ENCODE measurements at places on chromosomes 2 and 18.

- no peak for DNase-seq
Measured at GRCh38 chr18:76405681-76406356, 89.2 kb downstream of the ZNF516 start.

- DNase-seq, result no peak
Measured at GRCh38 chr2:105868060-105868459, 123.3 kb downstream of the NCK2 start.

DNA sequence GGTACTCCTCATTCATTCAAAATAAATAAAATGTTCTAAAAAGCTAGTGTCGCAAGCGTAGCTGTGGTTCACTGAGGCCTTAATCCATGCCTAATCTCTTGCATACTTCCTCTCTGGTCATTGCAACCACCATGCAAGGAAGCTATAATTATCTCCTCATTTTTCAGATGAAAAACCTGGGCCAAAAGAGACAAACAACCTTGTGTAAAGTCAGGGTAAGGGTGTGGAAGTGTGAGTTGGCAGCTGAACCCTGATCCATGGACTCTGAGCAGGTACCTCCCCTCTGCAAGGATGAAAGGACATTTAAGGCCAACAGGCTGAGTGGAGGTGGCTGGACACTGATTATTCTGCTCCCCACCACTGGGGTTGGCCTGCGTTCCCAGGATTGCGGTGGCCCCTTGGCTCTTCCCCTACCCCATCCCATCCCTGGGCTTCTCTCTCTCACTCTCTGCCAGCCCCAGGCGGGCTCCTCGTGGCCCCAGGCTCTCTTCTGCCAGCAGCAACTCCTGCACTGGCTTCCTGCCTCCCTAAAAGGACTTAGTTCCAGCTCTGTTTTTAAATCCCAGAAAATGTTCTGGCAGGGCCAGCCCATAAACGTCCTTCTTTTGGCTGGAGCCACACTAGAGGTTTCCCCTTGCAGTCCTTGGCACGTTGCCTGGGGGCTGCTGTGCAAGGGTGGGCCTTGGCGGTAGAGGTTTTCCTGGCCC, 72.0 kb upstream of the AFF3 start:
- DNase-seq, result no peak

DNA sequence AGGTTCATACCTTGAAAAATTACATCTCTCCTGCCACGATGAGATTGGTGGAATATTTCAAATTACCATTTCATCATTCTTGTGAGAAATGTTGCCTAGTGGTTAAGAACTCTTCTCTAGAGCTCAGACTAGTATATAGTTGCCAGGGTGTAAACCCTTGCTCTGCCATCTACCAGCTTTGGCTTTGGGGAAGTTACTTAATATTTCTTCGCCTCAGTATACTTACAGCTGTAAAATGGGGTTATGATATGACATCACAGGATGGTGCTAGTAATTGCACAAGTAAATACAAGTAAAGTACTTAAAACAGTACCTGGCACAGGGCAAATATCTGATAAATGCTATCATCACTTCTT, 1.5 kb downstream of the SPOPL start:
- no peak for DNase-seq

Measured in stimulated activated CD8-positive, alpha-beta memory T cell treated with anti-CD3 and anti-CD28 coated beads, Interleukin-12 subunit alpha, Interleukin-12 subunit beta, amount 100 ng/mL, for 1 hour (primary cell).